ENCODE measurements at places on chromosomes 11 and 22.

DNA sequence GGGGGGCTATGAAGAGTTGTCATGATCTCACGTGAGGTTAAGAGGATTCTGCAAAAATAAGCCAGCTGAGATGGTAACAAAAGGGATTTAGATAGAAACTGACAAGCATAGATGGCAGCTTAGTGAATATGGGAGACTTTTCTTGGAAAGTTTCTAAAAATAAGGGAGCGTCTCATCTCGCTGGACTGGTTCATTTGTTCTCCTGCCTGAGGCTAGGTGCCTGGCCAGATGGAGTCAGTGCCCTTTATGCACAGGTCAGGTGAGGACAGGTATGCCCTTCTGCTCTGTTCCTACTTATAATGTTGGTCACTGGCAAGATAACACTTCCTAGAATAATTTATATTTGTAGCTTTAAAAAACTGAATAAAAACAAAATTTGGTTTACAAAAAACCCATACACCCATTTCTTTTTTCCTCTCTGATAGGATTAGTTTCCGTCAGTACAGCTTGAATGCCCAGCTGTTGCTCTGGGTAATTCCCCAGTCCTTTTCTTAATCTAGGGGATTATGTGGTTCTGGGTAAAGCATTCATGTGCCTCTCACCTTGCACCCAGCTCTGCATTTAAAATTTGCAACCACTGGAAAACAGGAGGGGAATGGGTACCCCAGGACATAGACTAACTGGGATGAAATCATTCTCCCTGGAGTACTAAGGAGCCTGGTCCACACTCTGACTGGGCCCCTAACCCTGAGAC is 90.0 kb downstream of the AMOTL1 start:
- no peak for DNase-seq

GRCh38 chr22:20781272-20781990 is 7.5 kb downstream of the SERPIND1 start:
- no peak for DNase-seq

DNA sequence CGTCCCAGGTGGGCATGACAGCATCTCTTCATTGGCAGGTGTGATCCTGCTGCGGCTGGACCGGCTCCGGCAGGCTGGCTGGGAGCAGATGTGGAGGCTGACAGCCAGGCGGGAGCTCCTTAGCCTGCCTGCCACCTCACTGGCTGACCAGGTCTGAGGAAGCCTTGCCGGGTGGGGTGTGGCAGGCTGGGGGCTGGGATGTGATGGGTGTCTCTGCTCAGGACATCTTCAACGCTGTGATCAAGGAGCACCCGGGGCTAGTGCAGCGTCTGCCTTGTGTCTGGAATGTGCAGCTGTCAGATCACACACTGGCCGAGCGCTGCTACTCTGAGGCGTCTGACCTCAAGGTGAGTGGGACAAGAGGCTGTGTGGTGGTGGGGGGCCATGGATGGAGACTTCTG is 3.5 kb downstream of the LARGE2 start:
- DNase-seq, result no peak

GRCh38 chr11:2129699-2130366 is 9.4 kb downstream of the IGF2 start:
- no peak for DNase-seq

GRCh38 chr22:24485608-24486007 is 9.5 kb upstream of the UPB1 start:
- no peak for DNase-seq

DNA sequence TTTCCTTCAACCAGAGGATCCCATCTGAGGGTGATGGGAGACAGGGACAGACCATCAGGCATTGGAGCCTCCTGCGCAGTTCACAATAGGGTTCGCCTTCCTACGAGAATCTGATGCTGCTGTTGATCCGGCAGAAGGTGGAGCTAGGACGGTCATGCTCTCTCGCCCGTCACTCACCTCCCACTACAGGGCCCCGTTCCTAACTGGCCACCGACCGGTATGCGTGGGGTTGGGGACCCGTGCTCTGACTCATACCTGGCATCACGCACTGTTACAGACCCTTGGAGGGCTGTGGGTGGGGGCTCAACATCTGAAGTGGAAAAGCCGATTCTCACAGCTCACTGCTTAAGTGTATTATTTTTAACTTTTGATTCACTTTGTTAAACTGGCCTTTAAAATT is 402.3 kb downstream of the BRD1 start:
- no peak for DNase-seq

DNA sequence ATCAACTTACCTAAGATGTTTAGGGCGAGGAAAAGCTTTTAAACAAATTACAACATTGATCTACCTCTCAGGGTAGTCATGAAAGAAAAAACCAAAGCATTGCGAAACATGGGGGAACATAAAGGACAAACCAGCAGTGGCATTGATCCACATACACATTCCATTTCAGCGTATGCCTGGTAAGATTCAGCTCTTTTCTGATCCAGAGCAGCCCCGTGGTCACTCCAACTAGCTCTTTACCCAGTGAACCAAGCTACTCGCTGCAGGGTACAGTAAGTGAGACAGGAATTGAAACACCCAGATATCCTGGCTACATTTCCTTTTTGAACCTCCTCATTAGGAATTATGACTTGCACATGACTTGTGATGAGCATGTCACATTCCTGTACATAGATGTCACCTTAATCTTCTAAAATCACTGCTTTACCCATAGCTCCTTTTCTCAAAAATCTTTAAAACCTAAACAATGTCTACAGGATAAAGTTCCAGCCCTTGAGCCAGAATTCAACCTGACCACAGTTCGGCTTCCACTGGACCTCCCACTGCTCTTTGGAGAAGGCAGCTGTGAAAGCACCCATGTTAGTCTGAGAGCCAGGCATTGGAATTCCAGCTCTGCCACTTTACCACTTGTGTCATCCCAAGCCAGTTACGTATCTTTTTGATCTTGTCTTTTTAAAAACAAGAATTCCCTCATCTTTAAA is 42.9 kb upstream of the AKIP1 start:
- no peak for DNase-seq

GRCh38 chr11:68973219-68973618 is 7.6 kb downstream of the MRGPRD start:
- DNase-seq, result no peak

- no peak for DNase-seq
These were observed 56.8 kb upstream of the SEPTIN5 start for GRCh38 chr22:19657252-19658056.

DNA sequence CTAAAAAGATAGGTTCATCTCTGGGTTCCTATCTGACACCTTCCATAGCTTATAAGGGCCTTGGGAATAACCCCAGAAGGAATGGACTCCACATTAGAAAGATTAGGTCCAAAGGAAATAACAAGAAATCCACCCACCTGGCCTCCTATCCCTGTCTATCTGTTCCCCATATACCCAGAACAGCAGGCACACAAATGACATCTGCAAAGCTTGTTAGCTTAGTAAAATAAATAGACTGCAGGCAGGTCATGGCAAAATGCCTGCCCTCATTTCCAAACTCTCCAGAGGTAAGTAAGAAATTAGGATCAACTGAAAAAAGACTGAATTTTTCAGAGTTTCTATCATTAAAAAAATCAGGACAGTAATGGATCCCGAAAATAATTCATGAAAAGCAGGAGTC is 489.5 kb downstream of the DLG2 start:
- DNase-seq, result no peak

DNA sequence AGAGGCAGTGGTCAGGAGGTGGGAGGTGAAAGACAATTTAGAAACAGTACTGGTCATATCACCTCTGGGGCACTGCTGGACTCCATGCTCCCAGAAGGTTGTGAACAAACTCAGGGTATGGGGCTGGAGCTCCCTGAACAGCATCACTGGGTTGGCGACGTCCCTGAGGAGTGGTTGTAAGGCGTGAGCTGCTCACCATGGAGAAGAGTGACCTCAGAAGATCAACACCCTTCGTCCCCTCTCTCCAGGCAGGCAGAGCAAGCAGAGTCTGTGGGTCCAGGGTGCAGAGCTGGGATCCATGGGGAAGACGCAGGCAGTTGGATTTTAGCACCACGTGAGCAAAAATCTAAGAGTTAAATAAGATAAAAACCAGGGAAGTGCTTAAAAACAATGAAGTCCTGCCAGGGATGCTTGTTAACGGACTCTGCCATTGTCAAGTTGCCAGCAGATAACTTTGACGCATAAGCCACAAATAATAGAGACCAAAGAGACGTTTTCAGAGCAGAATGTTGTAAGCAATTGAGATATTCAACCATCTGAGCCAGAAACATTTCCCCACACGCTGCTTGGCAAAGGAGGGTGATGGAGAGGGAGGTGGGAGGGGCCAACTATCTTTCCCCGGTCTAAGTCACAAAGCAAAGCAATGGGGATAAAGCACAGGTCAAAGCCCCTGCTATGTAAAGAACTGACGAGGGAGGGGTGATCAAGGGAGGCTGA is 13.6 kb downstream of the PNPLA5 start:
- DNase-seq, result no peak

- DNase-seq, result no peak
These were observed 272.3 kb downstream of the CTTN start for GRCh38 chr11:70670676-70671034.

DNA sequence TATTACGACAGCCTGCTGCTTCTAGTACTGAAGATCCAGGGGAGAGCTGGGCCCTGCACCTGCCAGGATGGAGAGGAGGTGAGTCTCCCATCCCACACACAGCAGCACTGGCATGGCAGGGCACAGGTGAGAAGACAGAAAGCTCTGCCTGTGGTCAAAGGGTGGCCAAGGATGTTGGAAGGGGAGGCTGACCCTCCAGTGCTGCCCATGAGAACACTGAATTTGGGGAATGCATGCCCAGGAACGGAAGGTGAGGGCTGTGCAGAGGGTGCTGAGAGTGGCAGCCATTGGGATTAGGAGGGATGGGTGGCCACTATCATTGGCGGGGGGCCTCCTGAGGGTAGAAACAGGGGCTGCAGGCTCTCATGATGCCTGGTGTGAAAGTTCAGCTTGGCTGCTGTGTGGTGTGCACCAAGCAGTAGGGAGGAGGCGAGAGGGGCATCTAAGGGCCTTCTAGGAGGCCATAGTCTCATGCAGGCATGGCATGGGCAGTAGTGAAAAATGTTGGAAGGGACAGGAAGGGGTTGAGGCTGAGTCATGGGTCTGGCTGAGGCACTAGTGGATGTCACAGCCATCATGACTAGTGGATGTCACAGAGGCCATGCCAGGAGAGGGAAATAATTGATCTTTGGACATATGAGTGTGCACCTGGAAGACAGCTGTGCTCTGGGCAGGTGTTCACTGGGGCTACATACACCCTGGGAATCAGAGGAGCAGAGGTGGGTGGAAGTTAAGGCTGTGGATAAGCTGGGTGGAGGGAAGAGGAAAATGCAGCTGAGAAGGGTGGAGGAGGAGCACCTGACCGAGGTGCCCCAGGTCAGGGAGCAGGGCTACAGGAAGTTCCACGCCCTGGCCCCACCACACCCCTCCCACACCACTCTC is 2.5 kb upstream of the LRRC74B start:
- DNase-seq, result no peak

- no peak for DNase-seq
These were observed 70.7 kb downstream of the ANO5 start for GRCh38 chr11:22263613-22264012.

DNA sequence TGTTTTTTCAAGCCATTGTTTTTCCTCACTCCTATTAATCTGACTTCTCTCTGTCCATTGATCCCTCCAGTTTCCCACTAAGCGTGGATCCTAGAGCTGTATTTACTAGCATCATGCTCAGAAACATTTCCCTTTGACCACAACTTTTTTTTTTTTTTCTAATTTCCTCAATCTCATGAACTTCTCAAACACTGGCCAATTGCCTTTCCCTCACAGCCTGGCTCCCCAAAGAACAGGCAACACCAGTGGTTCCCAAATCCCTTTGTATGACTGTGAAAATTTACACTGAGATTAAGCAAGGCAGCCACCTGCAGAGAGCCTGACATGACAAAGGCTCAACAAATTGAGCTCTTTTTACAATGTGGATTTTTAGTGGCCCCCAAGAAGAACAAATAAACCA is 1.4 kb upstream of the TPP1 start:
- DNase-seq, result no peak

DNA sequence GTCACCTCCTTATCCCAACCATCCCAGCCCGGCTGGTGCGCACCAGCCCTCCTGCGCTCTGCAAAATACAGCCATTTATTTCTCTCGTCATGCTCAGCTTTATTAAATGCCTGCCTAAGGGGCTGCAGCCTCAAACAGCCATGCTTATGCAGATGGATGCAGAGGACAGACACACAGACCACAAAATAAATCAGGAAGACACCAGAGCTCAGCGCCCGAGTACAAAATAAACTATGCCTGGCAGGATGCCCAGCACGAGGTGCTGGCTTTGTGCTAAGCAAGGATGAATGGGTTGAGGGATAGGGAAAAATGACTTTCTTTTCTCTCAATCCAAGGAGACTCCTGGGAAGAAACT is 70.5 kb downstream of the RPUSD4 start:
- DNase-seq, result no peak

DNA sequence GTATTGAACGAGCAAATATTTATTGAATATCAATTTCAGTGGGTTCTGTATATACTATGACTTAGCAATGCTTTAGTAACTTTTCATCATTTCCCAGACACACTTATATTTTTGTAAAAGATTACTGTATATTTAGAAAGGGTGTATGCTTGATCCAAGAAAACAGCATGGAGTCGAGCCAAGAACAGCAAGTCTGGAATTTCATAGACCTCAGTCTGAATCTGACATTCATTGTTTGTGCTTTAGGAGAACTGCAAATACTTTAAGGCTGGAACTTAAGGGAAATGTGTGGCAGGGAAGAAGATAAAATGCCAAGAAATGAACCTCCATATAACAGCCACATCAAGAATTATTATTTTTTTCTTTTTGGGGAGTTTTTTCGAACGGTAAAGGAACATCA is 1156.8 kb downstream of the LRRC4C start:
- no peak for DNase-seq

GRCh38 chr11:95676308-95676707 is 113.3 kb downstream of the FAM76B start:
- DNase-seq, result no peak

- DNase-seq, result no peak
These were observed 403.6 kb downstream of the TBC1D22A start for GRCh38 chr22:47166033-47166404.

DNA sequence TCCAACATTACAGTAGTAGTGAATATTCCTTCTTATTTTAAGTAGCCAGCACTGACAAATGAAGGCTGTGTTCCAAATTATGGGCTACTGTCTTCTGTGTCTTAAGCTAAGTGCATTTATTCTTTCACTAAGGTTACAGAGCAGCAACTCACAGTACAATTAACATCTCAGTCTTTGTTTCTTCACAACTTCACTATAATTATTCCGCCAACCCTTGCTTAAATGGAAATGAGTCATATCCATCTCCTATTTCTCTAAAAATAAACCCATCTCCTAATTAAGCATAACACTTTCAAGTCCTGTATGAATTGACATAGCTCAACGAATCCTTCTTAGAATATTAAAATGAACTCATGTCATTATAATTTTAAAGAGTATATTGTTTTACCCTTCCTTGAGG is 6.7 kb downstream of the ETS1 start:
- DNase-seq, result no peak

- DNase-seq, result no peak
These were observed 146.5 kb downstream of the ELP4 start for GRCh38 chr11:31656051-31656450.
